Stimulated activated CD4-positive, alpha-beta T cell treated with anti-CD3 and anti-CD28 coated beads, Interleukin-1b, Interleukin-23, amount 100 ng/mL, for 24 hours (primary cell): ENCODE measurements at places on chromosomes 4 and X.

DNA sequence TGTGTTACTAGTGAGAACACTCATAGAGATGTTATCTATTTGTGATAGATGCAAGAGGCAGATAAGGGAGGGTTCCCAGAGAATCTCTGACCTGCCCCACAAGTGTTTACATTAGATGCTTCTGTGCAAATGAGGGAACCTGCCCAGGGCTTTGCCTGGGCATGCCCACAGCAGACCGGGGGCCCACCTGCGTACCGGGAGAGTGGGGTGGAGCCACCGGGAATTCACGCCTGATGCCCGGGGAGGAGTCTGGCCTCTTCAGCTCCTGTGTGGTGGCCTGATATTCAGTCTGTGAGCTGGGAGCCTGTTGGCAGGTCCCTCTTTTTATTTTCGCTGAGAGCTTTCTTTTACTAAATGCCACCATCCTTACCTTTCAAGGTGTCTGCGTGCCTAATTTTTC lies 155.7 kb downstream of the SNCA start:
- DNase-seq = no peak

DNA sequence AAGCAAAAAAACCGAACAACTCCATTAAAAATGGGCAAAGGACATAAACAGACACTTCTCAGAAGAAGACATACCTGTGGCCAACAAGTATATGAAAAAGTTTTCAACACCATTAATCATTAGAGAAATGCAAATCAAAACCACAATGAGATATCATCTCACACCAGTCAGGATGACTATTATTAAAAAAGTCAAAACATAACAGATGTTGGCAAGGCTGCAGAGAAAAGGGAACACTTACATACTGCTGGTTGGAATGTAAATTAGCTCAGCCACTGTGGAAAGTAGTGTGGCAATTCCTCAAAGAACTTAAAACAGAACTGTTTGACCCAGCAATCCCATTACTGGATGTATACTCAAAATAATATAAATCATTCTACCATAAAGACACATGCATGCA lies 436.3 kb downstream of the KLHL13 start:
- no peak for DNase-seq

DNA sequence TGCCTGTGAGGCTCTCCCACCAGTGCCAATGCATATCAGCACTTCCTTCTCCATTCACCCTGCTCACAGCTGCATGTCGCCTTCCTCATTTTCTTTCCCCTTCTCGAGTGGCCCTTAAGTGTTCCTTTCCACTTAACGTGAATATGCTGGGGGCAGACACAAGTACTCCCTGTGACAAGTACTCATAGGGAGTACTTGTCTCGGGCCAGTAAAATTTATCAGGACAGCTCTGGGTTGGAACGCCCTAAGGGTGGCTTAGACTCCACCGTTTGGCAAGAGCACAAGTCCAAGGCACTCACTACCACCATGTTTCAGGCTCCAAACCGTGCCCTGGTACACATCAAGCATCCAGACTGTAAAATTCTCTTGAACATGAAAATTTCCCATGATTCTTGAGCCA lies 3.9 kb upstream of the LDOC1 start:
- DNase-seq = no peak

DNA sequence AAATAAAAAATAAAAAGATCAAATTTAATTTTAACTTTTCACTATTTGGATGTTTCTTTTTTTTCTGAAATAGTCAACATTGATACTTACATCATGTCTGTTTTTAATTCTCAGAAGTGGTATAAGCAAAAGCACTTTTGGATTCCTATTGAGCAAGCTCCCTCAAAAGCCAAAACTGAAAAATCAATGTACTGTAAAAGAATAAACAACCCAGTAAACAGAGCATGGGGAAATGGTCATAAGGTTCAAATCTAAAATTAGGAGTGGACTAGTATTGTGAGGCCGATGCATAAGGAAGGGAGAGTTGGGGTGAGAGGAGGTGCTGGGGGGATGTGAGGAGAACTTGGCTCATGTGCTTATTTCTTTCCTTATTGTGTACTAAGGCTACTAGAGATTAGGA lies 37.9 kb downstream of the NUDT6 start:
- DNase-seq = no peak

GRCh38 chr4:168614281-168615057 lies 117.6 kb downstream of the PALLD start:
- no peak for DNase-seq

GRCh38 chr4:39357002-39357401 lies 9.2 kb downstream of the RFC1 start:
- no peak for DNase-seq

- no peak for DNase-seq
These were observed 1417.9 kb downstream of the ADGRL3 start for GRCh38 chr4:62618042-62618441.

DNA sequence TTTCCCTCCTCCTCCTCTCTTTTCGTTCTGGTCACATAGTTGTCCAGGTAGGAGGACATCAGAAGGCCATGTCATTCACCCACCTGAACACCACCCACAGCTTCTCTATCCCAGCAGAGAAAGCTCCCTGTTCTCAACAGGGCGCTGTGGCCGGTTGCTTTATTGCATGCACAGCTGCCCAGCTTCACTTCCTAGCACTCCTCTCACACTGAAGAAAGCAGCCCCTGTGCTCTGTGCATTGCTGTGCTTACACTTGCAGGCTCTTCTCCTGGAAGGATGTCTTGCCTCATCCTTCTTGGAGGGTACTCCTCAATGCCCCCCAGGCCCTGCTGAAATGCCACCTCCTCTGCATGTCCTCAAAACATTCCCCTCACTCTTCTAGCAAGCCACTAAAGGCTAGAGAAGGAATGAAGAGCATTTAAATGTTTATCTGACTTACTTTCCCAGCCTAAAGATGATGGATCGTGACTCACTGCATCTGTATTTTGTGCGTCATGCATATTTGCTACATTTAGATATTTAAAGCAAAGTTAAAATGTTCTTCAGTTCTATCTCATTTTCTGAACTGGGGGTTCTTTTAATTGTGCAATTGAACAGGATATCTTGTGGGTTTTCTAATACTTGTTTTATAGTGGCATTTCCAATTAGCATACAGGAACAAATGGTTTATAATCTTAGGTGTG lies 186.4 kb upstream of the PUDP start:
- DNase-seq = no peak

GRCh38 chr4:10837151-10837550 lies 152.6 kb upstream of the CLNK start:
- no peak for DNase-seq

DNA sequence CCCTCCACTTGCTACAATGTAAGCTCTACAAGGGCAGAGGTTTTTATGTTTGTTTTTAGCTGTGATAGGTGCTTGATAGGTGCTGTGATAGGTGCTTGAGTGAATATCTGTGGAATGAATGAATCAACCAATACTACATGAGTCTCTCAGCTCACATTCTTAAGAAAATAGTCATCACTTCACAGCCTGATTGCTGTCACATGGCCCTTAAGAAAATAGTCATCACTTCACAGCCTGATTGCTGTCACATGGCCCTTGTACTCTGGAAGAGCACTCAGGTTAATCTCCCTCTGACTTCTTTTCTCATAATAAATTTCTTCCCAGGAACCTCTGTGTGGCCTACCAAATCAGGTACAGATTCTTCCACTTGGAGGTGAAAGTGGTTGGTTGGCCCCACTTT lies 335.2 kb downstream of the TENM3 start:
- no peak for DNase-seq

DNA sequence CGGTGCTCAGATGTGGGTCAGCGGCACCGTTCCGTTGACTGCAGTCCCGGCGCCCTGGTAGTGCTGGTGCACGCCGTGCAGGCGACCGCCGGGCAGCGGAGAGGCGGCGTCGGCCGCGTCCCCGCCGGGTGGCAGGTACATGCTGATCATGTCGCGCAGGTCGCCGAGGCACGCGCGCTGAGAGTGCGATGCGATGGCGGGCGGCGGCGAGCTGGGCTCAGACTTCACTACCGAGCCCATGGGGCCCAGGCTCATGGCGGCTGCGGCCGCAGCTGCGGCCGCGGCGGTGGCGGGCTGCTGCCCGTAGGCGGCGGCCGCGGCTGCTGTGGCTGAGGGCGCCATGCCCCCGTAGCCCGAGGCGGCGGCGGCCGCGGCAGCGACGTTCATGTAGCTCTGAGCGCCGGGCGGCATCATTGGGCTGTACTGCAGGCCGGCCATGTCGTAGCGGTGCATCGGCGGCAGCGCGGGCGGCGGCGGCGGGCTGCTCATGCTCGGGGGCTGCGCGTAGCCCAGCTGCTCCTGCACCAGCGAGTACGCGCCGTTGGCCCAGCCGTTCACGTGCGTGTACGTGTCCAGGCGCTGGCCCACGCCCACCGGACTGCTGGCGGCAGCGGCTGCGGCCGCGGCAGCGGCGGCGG lies 1.0 kb downstream of the SOX3 start:
- no peak for DNase-seq

DNA sequence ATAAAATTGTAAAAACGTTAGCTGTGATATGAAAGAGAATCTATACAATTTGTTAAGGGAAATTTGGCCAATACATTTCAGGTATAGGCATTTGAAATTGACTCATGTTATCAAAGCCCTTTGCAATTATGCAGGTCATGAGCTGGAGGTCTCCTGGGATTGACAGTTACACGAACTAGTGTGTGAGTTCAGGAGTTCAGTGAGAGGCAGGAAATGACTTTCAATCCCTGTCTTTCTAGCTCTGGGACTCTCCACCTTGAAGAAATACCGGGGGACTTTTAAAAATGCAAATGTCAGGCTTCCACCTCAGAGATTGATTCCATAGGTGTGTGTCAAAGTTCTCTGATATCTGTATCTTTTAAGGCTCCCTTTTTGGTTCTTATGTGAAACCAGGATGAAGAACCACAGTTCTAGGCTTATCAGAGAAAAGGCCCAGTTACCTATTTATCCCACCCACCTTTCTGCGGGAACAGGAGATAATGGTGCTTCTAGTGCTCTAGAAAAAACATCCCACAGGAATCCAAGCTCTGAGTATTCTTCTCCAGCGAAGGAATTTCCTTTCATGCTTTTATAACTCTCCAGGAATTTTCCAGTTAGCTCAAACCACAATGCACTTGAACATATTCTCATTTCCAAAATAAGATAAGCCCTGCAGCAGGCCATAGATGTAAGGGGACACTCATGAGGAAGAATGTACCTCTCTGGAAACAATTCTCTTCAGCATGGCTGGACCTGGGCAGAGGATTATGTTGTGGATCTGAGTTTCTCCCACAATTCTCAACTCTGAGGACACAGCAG lies 501.0 kb downstream of the IDS start:
- DNase-seq = no peak

DNA sequence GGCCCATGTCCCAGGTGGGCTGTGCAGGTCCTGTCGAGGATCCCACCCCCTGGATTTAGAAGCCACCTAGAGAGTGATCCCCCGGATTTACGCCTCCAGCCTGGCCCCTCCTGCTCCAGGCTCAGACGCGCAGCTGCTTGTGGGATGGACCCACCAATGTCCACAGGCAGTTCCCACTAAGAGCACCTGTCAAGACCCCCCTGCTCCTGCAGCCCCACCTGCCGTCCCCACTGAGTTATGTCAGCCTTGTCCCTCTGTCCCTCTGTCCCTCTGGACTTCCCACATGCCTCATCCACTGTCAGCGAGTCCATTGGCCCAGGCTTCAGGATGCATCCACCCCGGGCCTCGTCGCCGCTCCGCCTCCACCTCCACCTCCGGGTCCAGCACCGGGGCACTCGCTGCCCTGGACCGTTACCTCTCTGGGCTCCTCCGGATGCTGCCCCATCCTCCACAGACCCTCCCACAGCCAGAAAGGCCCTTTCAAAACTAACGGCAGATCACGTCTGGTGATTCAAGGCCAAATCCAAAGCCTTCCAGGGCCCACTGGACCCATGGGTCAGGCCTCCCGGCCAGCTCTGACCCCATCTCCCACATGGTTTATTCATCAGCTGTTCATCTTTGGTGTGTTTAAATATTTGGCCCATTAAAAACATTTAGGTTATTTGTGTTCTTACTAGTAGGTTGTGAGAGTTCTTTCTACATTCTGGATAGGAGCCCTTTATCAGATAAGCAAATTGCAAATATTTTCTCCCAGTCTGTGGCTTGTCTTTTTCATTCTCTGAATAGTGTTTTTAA lies 28.3 kb downstream of the HTRA3 start:
- DNase-seq = no peak

DNA sequence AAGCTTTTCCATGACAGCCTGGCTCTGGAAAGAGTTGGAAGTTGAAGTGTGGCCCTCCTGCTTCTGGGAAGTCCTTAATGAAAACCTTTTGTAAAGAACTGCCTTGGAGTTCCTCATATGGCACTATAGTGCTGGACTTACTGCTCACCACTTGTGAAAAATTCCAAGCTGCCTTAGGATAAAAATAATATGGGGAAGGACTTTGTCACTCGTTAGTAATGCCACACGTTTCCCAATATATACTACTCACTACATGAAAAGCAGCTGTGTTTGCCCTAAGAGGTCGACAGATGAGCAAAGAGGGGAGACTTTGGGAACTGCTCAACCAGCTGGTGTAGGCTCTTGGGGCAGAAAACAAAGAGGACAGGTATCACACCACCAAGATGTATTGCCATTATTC lies 11.7 kb downstream of the OPHN1 start:
- no peak for DNase-seq

DNA sequence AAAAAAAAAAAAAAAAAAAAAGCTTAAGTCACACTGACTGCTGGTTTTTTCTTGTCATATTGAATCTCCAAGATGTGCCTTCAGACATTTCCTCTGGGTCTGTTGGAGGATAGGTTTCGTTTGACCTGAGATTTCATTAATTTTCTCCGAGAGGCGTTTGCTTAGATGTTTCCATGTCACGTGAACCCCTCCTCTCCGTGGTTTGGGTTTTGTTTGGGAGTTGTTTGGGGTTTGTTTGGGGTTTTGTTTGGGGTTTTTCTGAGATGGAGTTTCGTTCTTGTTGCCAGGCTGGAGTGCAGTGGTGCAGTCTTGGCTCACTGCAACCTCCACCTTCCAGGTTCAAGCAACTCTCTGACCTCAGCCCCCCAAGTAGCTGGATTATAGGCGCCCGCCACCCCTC lies 40.8 kb upstream of the DHRSX start:
- DNase-seq = no peak

GRCh38 chr4:169957785-169958184 lies 68.4 kb downstream of the MFAP3L start:
- DNase-seq = no peak

DNA sequence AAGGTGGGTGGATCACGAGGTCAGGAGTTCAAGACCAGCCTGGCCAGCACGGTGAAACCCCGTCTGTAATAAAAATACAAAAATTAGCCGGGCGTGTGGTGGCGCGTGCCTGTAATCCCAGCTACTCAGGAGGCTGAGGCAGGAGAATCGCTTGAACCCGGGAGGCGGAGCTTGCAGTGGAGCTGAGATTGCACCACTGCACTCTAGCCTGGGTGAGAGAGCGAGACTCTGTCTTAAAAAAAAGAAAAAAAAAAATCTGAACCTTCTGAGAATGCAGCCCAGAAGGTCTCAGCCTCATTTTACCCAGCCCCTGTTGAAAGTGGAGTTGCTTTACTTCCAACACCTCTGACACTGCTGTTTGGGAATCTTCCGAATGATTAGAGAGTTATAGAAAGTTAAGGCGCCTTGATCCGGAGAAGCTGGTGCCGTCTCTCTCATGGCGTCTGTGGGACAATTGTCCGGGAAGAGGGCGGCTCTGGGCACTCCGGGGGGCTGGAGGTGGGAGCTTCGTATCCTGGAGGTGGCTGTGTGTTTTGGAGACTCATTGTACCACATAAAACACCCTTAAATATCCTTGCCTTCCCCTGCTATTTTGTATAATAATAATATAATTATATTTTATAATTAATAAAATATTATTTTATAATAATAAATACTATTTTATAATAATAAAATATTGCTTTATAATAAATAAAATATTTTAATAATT lies 92.7 kb upstream of the PPP2R3B start:
- DNase-seq = no peak

- no peak for DNase-seq
These were observed 278.4 kb upstream of the AGTR2 start for GRCh38 chrX:115892056-115892708.

- DNase-seq = peak; percentile 28
These were observed at the start of gene BST1 for GRCh38 chr4:15702941-15703403. BST1 (plus strand) TSS chr4:15703065; CDS start chr4:15703145, 80 bp downstream.
